HepG2 (cell line): ENCODE measurements at places on chromosomes 12 and 14. TPM values are rescaled to one million over a fixed set of nuclear protein-coding genes. Genes with fewer than 3 reads are reported as not detected.

Gene ADCK1
- polyA plus RNA-seq = 6.3 and 6.8 TPM in 2 replicates

Gene PLEKHD1
- 0.01 and 0.03 TPM in 2 replicates for polyA plus RNA-seq

Gene ZDHHC22
- polyA plus RNA-seq = not detected in 2 replicates

- H3K27me3 ChIP-seq = peaks cover 6% of the 10 kb centered on the region; the same call in 2 of the 3 replicates
- no peak for DNase-seq
Observed at GRCh38 chr14:51454351-51454750, 197.4 kb upstream of the FRMD6 start.

DNA sequence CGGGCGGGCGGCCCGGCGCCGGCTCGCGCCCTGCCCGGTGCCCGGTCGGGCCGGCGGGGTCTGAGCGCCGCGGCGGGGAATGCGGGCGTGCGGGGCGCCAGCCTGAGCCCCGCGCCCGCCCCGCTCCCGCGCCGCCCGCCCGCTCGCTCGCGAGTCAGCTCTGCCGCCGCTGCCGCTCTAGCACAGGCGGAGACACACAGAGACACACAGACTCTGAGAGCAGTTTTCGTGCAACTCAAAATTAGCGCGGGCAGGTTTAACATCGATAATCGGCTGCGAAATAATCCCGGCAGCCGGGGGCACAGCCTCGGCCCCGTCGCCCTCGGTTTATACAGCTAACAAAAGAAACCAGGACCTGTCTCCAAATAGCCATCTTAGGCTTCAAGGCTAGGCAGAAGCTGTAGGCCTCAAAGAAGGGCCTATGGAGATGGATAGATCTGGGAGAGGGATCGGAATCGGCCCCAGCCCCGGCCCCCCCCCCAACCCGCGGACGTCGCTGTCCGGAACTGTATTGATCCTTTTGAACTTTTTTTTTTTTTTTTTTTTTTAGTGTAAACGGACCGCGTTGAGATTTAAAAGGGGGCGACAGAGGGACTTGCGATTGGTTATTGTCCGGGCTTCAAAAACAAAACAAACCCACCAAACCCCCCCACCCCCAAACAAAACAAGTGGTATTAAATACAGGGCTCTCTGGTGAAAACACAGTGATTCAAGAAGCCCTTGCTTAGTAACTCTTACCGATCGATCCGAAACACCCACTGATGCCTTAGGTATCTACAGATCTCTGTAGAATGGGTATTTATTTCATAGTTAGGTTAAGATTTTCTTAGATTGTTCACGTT, 1.1 kb downstream of the ARID2 start:
- H3K27ac ChIP-seq = peak overlapping the region; percentile 99
- H3K36me3 ChIP-seq = no peaks in the 10 kb centered on the region
- DNase-seq = peak; percentile 60
- no peaks in the 10 kb centered on the region; the same call in 2 of the 3 replicates for H3K27me3 ChIP-seq
- H3K4me1 ChIP-seq = peaks cover 31% of the 10 kb centered on the region

DNA sequence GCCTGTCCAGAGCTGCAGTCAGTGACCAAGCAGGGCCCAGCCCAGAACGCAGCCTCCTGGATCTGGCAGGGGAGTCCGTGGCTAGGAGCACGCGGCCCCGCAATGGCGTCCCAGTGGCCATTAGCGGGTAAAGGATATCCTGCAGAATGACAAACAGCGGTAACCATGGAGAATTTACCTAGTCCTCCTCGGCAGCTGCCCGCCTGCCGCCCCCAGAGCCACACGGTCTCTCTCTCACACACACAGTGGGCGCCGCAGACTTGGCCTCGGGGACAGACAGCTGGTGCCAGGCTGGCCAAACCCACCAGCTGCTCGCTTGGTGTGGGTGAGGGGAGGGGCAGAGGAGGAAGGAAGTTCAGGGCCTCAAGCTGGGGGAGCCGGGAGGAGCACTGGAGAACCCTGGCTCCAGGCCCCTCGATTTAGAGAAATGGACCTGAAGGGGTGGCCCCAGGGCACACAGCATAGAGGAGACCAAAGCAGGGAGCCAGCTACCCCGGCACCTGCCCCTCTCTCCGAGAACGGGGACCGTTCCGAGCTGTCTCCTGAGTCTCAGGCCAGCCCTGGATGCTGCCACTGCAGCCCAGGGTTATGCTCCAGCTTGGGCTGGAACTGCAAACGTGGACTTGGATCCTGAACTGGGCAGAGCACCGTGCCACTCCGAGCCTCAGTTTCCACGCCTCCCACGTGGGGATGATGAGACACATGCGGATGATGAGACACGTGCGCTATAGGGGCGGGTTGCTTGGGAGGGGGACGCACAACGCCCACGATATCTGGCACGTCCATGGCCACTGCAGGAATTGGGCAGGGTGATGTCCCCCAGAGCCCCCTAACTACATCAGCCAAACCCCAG, 3.4 kb downstream of the CDK2AP1 start:
- H3K4me3 ChIP-seq = no peak overlapping the region
- DNase-seq = no peak
- no peak overlapping the region for H3K27ac ChIP-seq
- no peaks in the 10 kb centered on the region; the same call in 2 of the 3 replicates for H3K27me3 ChIP-seq
- peaks cover 23% of the 10 kb centered on the region for H3K4me1 ChIP-seq

- H3K27me3 ChIP-seq = peaks cover 37% of the 10 kb centered on the region; the same call in 2 of the 3 replicates
- no peaks in the 10 kb centered on the region for H3K4me1 ChIP-seq
- H3K4me3 ChIP-seq = no peak overlapping the region
- no peaks in the 10 kb centered on the region for H3K36me3 ChIP-seq
Observed at GRCh38 chr12:9810671-9811070, 16.6 kb upstream of the KLRF1 start.

DNA sequence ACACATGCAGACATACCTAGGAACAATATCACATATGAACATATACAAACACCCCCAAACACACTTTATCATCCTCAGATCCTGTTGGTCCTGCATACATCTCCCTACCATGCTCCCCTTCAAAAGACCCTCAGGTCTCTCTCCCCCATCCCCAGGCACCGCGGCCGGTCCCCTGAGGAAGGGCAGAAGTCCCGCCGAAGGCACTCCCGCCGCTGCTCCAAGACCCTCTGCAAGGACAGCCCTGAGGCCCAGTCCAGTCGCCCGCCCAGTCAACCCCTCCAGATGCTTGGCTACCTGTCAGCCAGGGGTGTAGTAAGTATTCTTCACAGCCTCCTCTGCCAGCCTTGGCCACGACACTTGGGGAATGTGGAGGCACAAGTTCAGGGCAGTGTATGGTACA, 48.2 kb upstream of the HSPB8 start:
- H3K36me3 ChIP-seq = no peaks in the 10 kb centered on the region
- no peaks in the 10 kb centered on the region for H3K4me1 ChIP-seq
- no peaks in the 10 kb centered on the region for H3K27me3 ChIP-seq
- H3K27ac ChIP-seq = no peak overlapping the region
